ENCODE measurements at places on chromosomes 7 and 10. TPM values are rescaled to one million over a fixed set of nuclear protein-coding genes. Genes with fewer than 3 reads are reported as not detected.

The TMEM139 gene
- total RNA-seq: not detected

The KMT2E gene
- 30.7 TPM for total RNA-seq

GRCh38 chr7:129212596-129212995, 12.2 kb upstream of the AHCYL2 start:
- no peaks in the 10 kb centered on the region for H3K4me1 ChIP-seq
- H3K4me3 ChIP-seq: no peak overlapping the region
- H3K27ac ChIP-seq: no peak overlapping the region
- H3K36me3 ChIP-seq: no peaks in the 10 kb centered on the region
- no peak for DNase-seq

DNA sequence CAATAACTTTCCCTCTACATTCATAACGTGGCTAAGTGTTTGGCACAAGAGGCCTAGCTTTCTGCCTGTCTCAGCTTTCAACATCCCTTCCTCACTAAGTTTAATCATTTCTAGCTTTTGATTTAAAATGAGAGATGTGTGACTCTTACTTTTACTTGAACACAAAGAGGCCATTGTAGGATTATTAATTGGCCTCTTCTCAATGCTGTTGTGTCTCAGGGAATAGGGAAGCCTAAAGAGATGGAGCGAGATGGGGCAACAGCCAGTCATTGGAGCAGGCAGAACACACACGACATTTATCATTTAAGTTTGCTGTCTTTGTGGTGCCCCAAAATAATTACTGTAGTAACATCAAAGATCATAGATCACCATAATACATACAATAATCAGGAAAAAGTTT, 167.1 kb upstream of the TRIM24 start:
- no peaks in the 10 kb centered on the region for H3K4me1 ChIP-seq
- no peaks in the 10 kb centered on the region for H3K27me3 ChIP-seq
- no peaks in the 10 kb centered on the region for H3K36me3 ChIP-seq

DNA sequence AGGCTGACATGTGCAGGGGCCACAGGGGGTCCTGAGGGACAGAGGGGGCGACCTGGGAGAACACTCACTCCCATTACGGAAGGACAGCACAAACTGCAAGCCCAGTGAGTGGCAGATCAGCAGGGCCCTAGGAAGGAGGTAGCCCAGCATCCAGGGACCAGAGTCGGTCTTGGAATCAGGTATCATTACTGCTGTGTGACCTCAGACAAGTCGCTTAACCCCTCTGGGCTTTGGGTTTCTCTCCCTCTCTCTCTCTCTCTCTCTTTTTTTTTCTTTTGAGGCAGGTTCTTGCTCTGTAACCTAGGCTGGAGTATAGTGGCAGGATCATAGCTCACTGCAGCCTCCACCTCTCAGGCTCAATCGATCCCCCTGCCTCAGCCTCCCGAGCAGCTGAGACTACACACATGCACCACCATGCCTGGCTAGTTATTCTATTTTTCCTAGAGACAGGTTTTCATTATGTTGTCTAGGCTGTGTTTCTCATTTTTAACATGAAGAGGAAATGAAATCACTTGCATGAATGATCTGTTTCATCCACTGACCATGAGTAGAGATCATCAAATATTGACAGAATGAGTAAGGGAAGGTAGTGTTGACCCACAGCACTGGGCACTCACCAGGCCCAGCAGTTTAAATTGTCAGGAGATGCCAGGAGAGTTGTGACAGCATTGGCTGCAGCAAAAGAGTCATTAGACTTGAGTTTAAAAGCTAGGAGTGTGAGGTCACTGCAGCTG, 49.4 kb downstream of the BUB3 start:
- H3K4me3 ChIP-seq: no peak overlapping the region
- H3K27me3 ChIP-seq: no peaks in the 10 kb centered on the region
- peak; percentile 8 for DNase-seq
- no peaks in the 10 kb centered on the region for H3K4me1 ChIP-seq

DNA sequence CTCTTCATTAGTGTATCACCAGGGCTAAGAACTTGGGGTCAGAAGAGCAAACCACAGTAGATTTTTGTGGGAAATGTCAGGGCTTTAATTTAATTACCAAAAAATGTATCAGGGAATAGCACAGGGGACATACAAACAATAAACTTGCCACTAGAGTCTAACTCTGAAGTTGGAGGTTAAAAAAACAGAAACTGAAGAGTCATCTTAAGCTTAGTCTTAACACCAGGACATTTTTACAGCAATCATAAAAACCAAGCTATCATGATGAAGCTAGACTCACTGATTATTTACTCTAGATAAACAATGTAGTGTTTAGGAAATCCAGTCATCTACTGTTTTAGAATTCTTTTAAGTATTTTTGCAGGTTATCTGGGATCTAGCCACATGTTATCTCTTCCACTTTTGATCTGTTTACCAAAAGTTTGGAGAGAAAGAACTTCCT, 48.4 kb upstream of the GLI3 start:
- no peaks in the 10 kb centered on the region for H3K27me3 ChIP-seq
- no peak overlapping the region for H3K27ac ChIP-seq
- H3K4me3 ChIP-seq: no peak overlapping the region
- peaks cover 5% of the 10 kb centered on the region for H3K4me1 ChIP-seq
- DNase-seq: peak; percentile 12

GRCh38 chr10:129525401-129525801, 58.4 kb downstream of the MGMT start:
- H3K4me1 ChIP-seq: peaks cover 18% of the 10 kb centered on the region
- no peak overlapping the region for H3K27ac ChIP-seq
- no peaks in the 10 kb centered on the region for H3K36me3 ChIP-seq
- H3K27me3 ChIP-seq: no peaks in the 10 kb centered on the region
- H3K4me3 ChIP-seq: peak overlapping the region; percentile 59
- peak; percentile 84 for DNase-seq

- no peaks in the 10 kb centered on the region for H3K27me3 ChIP-seq
- no peak for DNase-seq
- no peak overlapping the region for H3K4me3 ChIP-seq
- H3K36me3 ChIP-seq: no peaks in the 10 kb centered on the region
Observed at GRCh38 chr10:1733720-1734119, 3.6 kb downstream of the ADARB2 start.

GRCh38 chr10:69061305-69062161, 26.4 kb upstream of the SRGN start:
- H3K4me1 ChIP-seq: peaks cover 64% of the 10 kb centered on the region
- H3K4me3 ChIP-seq: peak overlapping the region; percentile 61
- H3K27me3 ChIP-seq: no peaks in the 10 kb centered on the region
- H3K36me3 ChIP-seq: no peaks in the 10 kb centered on the region

The CYP3A4 gene
- not detected for total RNA-seq

- peak; percentile 11 for DNase-seq
- H3K27me3 ChIP-seq: peaks cover 26% of the 10 kb centered on the region
- no peak overlapping the region for H3K27ac ChIP-seq
- H3K36me3 ChIP-seq: no peaks in the 10 kb centered on the region
- no peaks in the 10 kb centered on the region for H3K4me1 ChIP-seq
- no peak overlapping the region for H3K4me3 ChIP-seq
Observed at GRCh38 chr10:97032624-97033023, 153.1 kb downstream of the SLIT1 start.

Measured in GM23248 (cell line).